SK-MEL-5 (cell line): ENCODE measurements at places on chromosomes 2 and 18. TPM values are rescaled to one million over a fixed set of nuclear protein-coding genes. Genes with fewer than 3 reads are reported as not detected.

Gene UGT1A4
- total RNA-seq, result not detected in 2 replicates

Gene SERPINB13
- total RNA-seq, result not detected in 2 replicates

Gene RNF138
- total RNA-seq, result 23.7 and 29.6 TPM in 2 replicates

Gene GALNT13
- 0.21 TPM in 1 of 2 replicates, not detected in the other for total RNA-seq

Gene APCDD1
- not detected in 2 replicates for total RNA-seq

Gene SLC4A5
- 0.29 and 0.63 TPM in 2 replicates for total RNA-seq

Gene FER1L5
- not detected in 2 replicates for total RNA-seq

Gene MAB21L4
- not detected in 2 replicates for total RNA-seq

Gene HAAO
- not detected in 2 replicates for total RNA-seq

Gene MRO
- total RNA-seq, result 3.1 and 5.5 TPM in 2 replicates

Gene TANC1
- 34.6 and 42.6 TPM in 2 replicates for total RNA-seq

Gene ANTXR1
- 51.6 and 55.2 TPM in 2 replicates for total RNA-seq

Gene HOXD3
- total RNA-seq, result 4.9 and 5.5 TPM in 2 replicates

Gene TUBA4B
- total RNA-seq, result not detected in 2 replicates

Gene UBE2E3
- 40.0 and 46.9 TPM in 2 replicates for total RNA-seq

Gene CCT4
- 456 and 499 TPM in 2 replicates for total RNA-seq

Gene NEU2
- not detected in 2 replicates for total RNA-seq

Gene CAVIN2
- not detected in 2 replicates for total RNA-seq

Gene POTEE
- total RNA-seq, result not detected in 2 replicates

Gene POTEC
- total RNA-seq, result not detected in 2 replicates

Gene MOGAT1
- total RNA-seq, result not detected in 2 replicates

Gene GTF2A1L
- not detected in 2 replicates for total RNA-seq

Gene SMARCAL1
- total RNA-seq, result 6.5 and 7.3 TPM in 2 replicates

Gene LAMA1
- total RNA-seq, result 116 and 131 TPM in 2 replicates

Gene SRD5A2
- not detected in 2 replicates for total RNA-seq
